ENCODE measurements at places on chromosomes 13 and 19.

GRCh38 chr13:113654591-113655345 lies 3.2 kb downstream of the ATP4B start:
- DNase-seq, result no peak

GRCh38 chr13:51342706-51343105 lies 3.2 kb downstream of the SERPINE3 start:
- no peak for DNase-seq

- DNase-seq, result no peak
Observed at GRCh38 chr19:384799-385169, 24.2 kb downstream of the C2CD4C start.

DNA sequence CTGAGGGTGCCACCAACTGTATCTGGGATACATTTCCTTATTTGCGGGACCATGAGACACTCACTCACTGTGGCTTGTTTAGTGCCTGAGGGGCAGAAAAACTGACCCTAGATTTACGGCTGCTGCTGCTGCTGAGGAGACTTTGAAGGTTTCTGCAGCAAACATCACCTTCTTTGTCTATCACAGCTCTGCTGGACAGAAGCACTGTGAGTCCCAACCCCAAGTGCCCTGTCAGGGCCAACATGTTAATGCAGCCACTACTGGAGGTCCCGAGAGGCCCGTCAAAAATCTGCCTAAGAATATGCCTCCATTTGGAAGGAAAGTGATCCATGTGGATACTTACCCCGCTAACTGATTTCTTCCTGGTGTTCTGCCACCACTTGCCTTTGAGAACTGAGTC lies 37.3 kb upstream of the UBL3 start:
- DNase-seq, result no peak

GRCh38 chr19:49443366-49444099 lies 2.2 kb upstream of the SLC17A7 start:
- DNase-seq, result peak; percentile 98

- no peak for DNase-seq
Observed at GRCh38 chr19:29549105-29550070, 23.6 kb downstream of the VSTM2B start.

GRCh38 chr13:97445522-97446187 lies 11.7 kb downstream of the RAP2A start:
- DNase-seq, result no peak

- no peak for DNase-seq
Observed at GRCh38 chr19:39264306-39265290, 3.6 kb upstream of the IFNL2 start.

GRCh38 chr19:13833330-13834243 lies 38.3 kb downstream of the ZSWIM4 start:
- peak; percentile 53 for DNase-seq

GRCh38 chr13:29892151-29892550 lies 41.7 kb upstream of the UBL3 start:
- DNase-seq, result peak; percentile 12

DNA sequence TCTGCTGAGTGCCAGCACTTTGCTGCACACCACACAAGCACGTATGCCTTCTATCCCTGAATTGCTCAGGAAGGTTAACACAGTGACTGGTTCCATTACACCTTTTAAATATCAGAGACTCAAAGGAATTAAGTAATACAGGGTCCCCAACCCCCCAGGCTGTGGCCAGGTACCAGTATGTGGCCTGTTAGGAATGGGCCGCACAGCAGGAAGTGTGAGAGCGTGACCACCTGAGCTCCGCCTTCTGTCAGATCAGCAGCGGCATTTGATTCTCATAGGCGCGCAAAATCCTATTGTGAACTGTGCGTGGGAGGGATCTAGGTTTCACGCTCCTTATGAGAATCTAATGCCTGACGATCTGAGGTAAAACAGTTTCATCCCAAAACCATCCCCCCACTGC lies 194.5 kb downstream of the FOXO1 start:
- DNase-seq, result no peak

DNA sequence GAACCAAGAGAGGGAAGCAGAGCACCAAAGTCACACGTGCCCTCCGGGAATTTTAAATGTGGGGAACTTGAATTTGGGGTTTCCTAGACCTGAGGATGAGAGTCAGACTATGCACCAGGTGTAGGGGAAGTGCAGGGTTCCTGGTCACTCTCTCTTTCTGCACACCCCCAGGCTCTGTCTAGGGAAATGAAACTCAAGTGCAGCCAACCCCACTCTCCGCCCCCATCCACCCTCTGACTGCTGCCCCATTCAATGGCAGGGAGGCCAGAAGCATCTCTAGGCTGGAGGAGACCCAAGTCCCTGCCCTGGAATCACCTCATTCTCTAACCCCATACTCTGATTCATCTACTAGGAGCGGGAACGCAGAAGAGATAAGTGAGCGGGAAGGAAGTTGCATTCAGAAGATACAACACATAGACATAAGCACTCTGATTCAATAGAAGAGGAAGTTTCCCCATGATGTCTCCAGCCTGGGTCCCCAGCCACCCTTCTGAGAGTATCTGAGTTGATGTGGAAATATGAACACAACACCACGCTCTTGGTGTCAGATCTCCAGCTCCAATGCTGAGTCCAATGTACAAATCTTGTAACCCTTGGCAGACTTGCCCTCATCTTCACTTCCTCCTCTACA lies 4.7 kb upstream of the SIGLEC14 start:
- no peak for DNase-seq

DNA sequence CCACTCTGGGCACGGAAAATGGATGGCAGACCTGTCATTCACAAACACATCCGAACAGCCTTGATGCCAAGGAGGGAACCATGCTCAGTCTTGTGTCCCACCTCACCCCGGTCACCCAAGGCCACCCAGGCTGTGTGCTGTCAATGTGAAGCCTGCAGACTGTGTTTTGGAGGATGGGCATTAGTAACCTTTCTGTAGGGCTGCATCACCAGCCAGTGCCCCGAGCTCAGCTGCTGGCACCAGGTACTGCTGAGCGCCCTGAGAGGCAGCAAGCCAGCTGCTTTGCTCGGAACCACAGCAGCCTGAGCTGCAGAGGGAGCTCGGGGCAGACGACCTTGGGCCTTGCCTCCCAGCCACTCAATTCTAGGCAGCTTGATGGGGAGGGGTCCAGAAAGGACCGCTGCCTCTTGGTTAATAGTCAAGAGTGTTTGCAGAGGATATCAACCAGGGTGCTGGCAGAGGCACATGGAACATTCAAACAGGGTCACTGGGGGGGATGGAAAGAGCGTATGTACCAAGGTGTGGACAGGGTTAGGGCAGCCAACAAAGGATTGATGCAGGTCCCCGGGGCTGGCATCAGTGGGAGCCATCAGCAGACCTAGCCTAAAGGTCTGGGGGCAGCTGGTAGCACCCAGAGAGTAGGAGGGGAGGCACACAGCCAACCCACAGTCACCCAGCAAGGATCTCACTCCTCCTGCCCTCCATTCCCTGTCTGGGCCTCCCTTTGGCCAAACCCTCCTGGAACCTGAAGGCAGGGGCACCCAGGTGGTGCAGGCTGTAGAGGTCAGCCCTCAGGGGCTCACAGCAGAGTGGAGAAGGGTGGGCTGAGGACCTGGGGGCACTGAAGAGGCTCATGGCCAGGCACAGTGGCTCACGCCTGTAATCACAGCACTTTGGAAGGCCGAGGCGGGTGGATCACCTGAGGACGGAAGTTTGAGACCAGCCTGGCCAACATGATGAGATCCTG lies 8.1 kb downstream of the VSTM2B start:
- no peak for DNase-seq

DNA sequence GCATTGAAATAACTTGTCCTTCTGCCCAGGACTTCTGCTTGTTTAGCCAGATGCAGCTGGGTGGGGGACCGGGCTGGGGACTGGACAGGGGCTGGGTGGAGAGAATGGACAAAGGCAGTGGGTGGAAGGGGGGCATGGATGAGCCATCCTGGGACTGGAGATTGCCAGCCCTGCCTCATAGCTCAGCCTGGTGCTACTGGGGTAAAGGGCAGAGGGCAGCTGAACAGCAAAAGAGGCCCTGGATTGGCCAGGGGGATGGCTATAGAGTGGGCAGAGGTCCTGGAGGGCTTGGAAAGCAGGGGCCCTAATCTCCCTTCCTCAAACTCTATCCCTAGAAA lies 17.7 kb upstream of the PLAUR start:
- DNase-seq, result no peak

- no peak for DNase-seq
Observed at GRCh38 chr13:20609145-20609544, 42.2 kb downstream of the IFT88 start.

- no peak for DNase-seq
Observed at GRCh38 chr19:2507109-2507508, 31.2 kb downstream of the GADD45B start.

DNA sequence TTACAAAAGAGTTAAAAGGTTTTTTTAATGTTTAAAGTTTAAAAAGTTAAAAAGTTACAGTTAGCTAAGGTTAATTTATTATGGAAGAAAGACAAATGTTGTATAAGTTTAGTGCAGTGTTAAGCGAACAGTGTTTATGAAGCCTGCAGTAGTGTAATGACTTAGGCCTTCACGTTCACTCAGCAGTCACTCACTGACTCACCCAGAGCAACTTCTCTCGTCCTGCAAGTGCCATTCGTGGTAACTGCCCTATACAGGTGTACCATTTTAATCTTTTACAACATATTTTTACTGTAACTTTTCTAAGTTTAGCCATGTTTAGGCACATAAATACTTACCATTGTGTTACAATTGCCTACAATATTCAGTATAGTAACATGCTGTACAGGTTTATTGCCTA lies 398.2 kb upstream of the NBEA start:
- DNase-seq, result no peak

- DNase-seq, result no peak
Observed at GRCh38 chr19:46928951-46929350, 68.2 kb downstream of the ARHGAP35 start.

GRCh38 chr13:21980049-21980448 lies 309.2 kb downstream of the FGF9 start:
- DNase-seq, result no peak

DNA sequence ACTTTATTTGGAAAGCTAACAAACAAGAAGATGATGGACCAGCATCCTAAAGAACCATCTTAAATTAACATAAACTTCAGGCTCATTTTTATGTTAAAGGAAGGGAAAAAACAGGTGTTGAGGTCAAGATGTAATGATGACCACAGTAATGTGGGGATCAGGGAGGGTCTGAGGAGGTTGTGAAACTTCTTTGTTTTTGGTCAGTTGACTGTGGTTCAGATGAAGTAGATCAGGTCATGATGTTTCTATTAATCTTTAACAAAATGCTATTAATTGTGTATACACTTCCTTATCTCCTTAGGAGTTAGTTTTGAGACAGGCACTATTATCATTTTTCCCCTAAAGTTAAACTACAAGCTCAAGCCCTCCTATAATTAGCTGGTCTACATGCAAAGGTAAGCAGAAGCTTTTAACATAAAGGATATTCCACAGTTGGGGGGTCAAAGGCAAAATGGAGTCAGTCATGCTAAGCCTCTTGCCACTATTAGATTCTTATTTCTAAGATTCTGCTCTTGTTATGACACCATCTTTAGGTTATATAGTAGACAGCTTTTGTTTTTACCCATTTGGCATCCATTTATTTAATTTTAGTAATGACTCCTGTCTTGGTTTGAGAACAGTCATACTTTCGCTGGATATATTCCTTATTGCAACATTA lies 800.1 kb upstream of the PCDH9 start:
- DNase-seq, result no peak

GRCh38 chr13:73521290-73521624 lies 462.5 kb downstream of the KLF5 start:
- no peak for DNase-seq

DNA sequence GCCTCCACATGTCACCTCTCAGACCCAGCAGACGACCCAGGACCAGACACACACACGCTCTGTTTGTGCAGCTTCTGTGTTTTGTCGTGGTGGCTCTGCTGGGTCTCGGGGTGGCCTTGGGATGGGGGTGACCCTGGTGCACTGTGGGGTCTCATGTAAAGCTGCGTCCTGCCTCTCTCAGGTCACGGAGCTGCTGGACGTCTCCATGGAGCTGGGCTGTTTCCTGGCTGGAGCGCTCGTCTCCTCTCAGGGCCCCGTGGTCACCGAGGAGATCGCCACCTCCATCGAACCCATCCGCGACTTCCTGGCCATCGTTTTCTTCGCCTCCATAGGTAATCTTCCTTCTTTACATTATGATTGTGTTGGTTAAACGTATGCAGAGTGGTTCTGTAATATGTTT lies 45.4 kb upstream of the TFDP1 start:
- DNase-seq, result no peak

GRCh38 chr13:67134417-67135129 lies 95.6 kb downstream of the PCDH9 start:
- no peak for DNase-seq

- DNase-seq, result no peak
Observed at GRCh38 chr13:59144700-59145099, 1019.0 kb downstream of the DIAPH3 start.

DNA sequence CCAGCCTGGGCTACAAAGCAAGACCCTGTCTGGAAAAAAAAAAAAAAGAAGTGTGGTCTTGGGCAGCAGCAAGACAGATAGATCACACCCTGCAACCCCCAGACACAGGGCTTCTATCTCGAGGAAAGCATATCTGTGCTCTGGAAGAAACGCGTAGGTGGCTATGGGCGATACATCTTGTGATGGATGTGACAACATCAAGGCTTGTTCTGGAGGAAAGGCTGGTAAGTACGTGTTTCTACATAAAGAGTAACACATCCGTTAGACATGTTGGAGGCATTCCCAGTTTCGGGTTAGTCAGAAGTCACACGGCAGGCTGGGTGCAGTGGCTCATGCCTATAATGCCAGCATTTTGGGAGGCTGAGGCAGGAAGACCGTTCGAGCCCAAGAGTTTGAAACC lies 6.6 kb upstream of the DHDH start:
- no peak for DNase-seq

- no peak for DNase-seq
Observed at GRCh38 chr19:33905937-33906577, 109.4 kb downstream of the KCTD15 start.

DNA sequence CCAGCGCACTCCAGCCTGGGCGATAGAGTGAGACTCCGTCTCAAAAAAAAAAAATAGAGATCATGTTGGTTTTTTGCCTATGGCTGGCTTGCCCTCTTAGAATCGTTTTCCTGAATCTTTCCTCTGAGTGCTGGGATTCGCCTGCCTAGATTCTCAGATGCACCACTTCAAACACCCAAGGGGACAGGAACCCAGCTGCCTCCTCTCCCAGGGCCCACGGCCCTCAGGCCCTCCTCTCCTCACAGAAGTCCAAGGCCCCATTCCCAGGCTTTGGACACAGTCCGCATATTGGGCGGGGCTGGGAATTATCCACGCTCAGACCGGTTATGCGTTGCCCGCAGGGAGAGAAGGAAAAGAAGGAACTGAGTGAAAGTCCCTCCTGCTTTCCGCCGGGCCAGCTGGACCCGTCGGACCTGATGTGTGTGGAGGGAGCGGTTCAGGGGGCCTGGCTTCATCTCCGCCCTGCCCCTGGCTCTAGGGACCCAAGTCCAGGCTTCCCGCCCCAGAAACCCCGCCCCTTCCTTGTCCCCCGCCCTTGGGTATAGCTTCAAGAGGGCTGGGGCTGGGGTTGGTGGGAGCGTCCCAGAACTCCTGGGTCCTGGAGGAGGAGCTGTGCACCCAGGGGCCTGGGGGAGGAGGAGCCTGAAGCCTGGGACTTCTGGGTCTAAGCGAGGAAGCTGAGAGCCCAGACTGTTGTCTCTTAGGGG lies 5.8 kb downstream of the PPFIA3 start:
- no peak for DNase-seq

GRCh38 chr19:57934820-57935665 lies at the start of gene ZNF418:
ZNF418 (minus strand) TSS chr19:57935402; CDS start chr19:57933822, 1,580 bp downstream.
- DNase-seq, result peak; percentile 41

- DNase-seq, result no peak
Observed at GRCh38 chr19:46176116-46176860, 28.2 kb downstream of the IGFL2 start.

- no peak for DNase-seq
Observed at GRCh38 chr19:50513746-50514345, at the start of gene ASPDH. ASPDH (minus strand) TSS chr19:50513913; CDS start chr19:50513823, 90 bp downstream.

- DNase-seq, result no peak
Observed at GRCh38 chr13:48710160-48710559, 56.4 kb downstream of the CYSLTR2 start.
